ENCODE measurements at places on chromosomes 5 and 9. TPM values are rescaled to one million over a fixed set of nuclear protein-coding genes. Genes with fewer than 3 reads are reported as not detected.

- DNase-seq = no peak
Observed at GRCh38 chr5:33737284-33737683, 154.5 kb downstream of the ADAMTS12 start.

GRCh38 chr9:73039271-73040263 lies 86.7 kb upstream of the ALDH1A1 start:
- DNase-seq = no peak

GRCh38 chr9:116895961-116896360 lies 208.9 kb downstream of the TRIM32 start:
- no peak for DNase-seq

- no peak for DNase-seq
Observed at GRCh38 chr9:16611001-16611400, 259.5 kb downstream of the BNC2 start.

- DNase-seq = no peak
Observed at GRCh38 chr5:114435220-114435481, 73.3 kb downstream of the KCNN2 start.

DNA sequence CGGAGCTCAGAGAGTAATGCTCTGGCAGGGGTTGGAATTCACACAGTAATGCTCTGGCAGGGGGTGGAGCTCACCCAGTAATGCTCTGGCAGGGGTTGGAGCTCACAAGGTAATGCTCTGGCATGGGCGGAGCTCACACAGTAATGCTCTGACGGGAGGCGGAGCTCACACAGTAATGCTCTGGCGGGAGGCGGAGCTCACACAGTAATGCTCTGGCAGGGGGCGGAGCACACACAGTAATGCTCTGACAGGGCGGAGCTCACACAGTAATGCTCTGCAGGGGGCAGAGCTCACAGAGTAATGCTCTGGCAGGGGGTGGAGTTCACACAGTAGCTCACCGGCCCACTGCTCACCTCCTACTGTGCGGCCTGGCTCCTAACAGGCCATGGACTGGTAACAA lies 47.2 kb upstream of the LPCAT1 start:
- no peak for DNase-seq

DNA sequence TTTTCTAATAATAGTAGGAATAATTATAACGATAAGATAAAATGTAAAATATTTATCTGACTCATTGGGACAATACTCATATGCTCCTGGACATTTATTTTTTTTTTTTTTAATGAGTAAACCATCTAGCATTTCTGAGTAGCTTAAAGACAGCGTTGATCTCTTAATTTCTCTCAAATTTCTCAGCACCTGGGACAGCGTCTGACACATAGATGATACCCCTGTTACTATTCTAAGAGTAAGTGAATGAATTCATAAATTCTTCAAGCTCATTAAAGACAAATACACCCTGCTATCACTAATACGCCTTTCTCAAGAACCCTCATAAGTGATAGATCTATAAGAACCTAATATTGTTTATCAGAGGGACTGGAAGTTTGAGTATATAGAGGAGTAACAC lies 12.0 kb upstream of the HTR4 start:
- DNase-seq = no peak

GRCh38 chr9:131747352-131747751 lies 7.5 kb upstream of the RAPGEF1 start:
- no peak for DNase-seq

The OTULINL gene
- 0.34 TPM for total RNA-seq

The SLC34A3 gene
- not detected for total RNA-seq

The ARL15 gene
- 30.1 TPM for total RNA-seq

Measured in glomerular endothelial cell (primary cell).